Nephron progenitor cell (in vitro differentiated cells): ENCODE measurements at places on chromosomes 6 and 20.

- DNase-seq = no peak
These were observed 7.3 kb upstream of the MAVS start for GRCh38 chr20:3839328-3839727.

DNA sequence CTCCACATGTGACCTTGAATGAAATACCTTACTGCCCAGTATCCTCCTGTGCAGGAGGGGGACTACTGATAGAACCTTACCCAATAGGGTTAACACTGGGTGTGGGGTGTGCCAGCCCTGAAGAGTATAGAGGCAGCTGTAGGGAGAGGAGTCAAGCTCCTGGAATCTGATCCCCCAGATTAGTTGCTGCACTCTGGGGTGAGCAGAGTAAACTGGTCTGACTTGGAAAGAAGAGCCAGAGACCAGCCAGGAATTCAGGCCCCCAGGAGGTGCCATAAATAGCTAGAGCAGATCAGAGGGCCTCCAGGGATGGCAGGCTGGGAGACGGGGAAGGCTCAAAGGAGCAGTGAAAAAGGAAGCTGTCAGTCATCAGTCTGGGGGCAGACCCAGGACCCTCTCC is 3.5 kb upstream of the APOBEC2 start:
- DNase-seq = peak; percentile 35

GRCh38 chr6:63584566-63584965 is 12.3 kb downstream of the LOC128125822 start:
- no peak for DNase-seq

DNA sequence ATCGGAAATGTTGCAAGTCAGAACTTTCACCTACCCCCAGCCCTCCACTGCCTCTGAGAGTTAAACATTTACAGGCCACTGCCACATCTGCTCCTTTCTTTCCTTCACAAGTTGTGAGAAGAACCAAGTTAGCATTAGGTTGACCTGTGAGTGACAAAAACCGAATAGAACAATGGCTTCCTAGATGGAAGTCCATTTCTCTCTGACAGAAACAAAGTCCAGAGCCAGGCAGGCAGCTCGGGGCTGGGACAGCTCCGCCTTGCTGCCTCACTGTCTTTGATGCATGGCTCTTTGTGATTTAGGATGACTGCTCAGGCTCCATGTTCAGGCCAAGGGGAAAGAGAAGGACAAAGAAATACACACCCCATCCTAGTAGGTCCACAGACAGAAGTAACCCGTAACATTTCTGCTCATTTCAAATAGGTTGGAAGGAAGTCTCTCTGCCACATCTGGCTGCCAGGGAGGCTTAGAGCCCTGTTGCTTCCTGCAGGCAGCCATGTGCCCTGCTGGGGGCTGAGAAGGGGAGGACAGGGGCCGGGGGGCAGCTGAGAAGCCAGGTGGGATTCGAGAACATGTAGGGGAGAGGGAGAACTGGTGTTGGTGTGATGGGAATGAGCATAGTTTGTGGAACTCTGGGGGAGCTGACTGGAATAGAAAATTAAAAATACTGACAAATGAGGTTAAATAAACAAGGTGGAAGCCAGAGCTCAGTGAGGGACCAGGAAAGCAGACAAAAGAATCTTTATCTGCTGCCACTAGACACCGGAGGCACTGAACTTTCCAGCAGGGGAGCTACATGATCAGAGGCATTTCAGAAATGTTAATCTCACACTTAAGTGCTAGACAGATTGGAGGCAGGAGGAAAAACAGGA is 19.5 kb upstream of the IER3 start:
- peak; percentile 19 for DNase-seq

- no peak for DNase-seq
These were observed 70.1 kb upstream of the RPS6KA2 start for GRCh38 chr6:166697113-166697512.

- no peak for DNase-seq
These were observed 659.0 kb downstream of the UTRN start for GRCh38 chr6:144944106-144944505.

DNA sequence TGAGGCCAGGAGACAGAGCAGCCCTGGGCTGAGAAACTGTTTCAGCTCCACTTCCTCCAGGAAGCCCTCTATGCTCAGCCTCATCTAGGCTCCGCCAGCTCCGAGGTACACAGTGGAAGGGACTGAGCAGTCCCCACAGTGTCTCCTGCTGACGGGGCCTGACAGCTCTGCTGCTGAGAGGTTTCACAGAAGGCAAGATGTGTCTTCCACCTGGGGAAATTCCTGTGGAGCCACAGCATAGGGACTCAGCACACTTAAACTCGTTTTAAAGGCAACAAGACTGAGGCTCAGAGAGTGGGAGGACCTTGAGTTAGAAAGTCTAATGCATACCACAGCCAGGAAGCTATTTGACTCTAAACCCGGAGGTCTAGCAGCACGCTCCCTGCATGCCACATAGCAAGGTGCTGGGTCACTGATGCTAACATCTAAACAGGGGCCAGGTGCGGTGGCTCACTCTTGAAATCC is 6.8 kb downstream of the ADA start:
- DNase-seq = no peak
